ENCODE measurements at places on chromosomes 6 and 20.

DNA sequence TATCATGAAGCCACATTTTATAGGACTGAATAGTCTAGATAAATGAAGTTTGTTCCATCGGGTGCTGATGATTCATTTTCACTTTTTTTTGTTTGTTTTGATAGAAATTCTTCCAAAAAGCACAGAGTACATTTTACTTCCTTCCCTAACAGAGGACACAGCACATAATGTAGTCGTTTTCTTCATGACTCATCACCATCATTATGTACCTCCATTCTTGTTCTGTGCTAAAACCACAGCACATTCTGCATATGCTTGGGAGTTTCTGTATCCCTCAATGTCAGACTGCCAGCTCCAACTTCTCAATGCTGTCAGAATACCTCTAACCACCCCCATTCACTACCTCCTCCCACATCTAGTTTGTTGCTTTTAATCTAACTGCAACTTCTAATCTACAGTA lies 1004.9 kb upstream of the ADGRB3 start:
- DNase-seq, result no peak

GRCh38 chr20:50598074-50598473 lies 87.9 kb downstream of the PTPN1 start:
- no peak for DNase-seq

GRCh38 chr6:53066077-53066417 lies 843 bp downstream of the FBXO9 start:
- no peak for DNase-seq

DNA sequence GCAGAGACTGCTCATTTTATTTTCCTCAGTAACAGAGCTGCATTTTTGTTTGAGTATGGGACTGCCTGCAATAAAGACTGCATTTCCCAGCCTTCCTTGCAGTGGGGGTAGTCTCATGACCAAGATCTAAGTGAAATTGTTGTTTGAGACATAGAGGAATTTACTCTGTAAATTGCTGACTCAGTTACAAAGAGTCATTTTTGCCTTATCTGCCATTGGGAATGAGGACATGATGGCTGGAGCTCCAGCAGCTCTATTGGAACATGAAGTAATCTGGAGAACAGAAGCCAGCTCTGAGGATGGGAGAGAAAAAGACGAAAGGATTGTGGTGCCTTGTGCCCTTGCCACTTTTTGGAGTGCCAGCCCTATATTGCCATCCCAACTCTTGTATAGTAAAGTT lies 2.1 kb upstream of the CST11 start:
- DNase-seq, result no peak

GRCh38 chr20:20317621-20318364 lies 50.1 kb upstream of the INSM1 start:
- DNase-seq, result no peak

- DNase-seq, result no peak
Measured at GRCh38 chr20:56359212-56360132, 698 bp downstream of the FAM210B start.

DNA sequence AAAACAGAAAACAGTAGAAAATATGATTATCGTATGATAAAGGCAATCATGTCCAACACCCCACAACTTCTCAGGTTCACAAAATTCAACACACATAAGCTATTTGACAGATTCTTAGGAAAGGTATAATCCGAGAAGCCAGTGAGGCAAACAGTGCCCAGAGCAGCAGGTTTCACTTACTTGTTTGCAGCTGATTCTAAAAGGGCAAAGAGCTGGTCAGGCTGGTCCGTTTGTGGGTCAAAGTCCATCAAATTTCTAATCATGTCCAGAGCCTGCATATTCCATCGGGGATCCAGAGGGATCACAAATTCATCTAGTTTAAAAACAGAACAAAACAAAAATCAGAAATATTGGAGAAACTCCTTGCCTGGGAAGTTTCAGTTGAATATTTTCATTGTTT lies 69.8 kb upstream of the LYRM2 start:
- DNase-seq, result no peak

DNA sequence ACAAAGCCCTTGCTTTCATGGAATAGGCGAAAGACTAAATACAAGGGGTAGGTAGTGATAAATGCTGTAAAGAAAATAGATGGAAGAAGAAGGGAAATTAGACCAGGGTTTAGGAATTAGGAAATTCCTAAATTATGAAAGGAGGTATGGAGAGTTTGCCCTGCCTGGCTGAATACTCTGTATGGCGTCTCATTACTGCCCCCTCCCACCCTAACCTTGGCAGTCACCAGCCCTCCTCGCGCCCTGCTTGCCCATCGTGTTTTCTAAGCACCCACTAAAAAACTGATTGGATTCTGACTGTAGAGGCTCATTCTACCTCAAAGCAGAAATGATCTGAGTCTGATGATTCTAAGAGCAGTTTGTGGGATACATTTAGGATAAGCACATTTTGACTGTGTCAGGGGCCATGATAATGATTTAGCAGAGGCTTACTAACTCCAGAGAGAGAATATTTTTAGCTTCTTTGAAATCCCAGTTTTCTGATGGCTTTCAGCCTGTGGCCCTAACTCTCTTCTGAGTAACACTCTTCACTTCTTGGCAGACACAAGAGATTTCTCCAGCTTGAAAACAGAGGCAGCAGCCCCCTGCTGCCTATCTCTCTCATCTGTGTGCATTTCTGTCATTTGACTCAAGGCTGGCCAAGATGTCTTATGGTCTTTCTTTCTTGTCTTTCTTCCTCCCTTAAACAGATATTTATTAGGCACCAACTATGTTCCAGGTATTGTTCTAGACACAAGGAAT lies 1.4 kb upstream of the CHD6 start:
- DNase-seq, result no peak

GRCh38 chr6:149651056-149651455 lies 2.5 kb upstream of the KATNA1 start:
- DNase-seq, result no peak
